ENCODE measurements at places on chromosomes 2 and 18.

DNA sequence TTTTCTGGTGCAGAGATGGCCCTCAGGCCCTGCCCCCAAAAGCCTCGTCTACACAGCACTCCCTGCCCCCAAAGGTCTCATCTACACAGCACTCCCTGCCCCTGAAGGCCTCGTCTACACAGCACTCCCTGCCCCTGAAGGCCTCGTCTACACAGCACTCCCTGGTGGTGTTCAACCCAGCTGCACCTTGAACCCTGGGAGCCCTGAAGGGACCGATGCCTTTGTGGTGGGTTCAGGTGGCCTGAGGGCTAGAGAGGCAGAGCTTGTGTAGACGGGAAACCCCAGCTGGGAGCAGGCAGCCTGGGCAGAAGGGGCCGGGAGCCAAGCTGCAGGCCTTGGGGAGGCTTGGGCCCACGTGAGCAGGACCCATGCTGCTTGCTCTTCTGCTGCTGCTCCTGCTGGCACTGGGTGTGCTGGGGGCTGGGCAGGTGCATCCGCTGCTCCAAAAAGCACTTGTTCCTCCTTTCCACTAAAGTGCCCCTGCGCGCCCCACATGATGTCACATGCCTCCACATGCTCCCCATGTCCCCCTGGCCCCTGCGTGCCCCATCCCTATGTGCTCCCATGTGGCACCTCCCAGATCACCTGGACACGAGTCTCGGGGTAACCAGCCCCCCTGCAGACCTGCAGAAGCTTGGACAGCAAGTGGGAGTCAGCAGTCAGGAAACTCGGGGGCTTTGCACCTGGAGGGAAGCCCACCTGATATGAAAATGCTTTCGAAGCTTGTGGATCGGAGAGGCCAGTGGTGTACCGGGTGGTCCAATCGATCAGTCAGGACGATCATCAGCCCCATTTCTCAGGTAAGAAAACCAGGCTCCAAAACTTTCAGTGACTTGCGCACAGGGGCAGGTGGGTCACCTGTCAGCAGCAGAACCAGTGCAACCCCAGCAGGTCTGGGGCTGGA, 94.9 kb upstream of the CTDP1 start:
- DNase-seq = peak; percentile 48

- DNase-seq = peak; percentile 74
These were observed 775 bp downstream of the RNF125 start for GRCh38 chr18:32019251-32019948.

GRCh38 chr2:219218217-219218731, 484 bp downstream of the ABCB6 start:
- DNase-seq = peak; percentile 83

DNA sequence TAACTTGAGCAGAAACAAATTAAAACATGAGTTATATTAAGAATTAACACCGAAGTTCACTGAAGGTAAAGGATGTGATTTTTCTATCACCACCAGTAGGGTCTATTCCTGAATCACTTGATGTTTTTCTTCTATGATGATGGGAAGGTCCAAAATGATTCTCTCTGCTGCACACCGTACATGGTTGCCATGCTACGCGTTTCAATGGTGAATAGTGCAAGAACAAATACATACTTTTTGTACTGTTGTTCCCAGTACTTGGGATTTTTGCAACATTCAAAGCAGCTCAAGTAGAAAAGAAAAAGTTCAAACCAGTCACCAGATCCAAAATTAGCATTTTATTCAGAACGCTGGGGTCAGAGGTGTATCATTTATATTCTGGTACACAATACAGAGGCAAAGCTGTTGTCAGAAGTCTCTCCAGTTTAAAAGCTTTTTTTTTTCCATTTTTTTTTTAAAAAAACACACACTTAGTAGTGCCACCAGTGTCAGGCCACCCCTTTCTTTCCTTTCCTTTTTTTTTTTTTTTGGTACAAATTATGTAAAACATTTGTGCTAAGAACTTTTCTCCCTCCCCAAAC, 226.2 kb downstream of the CDH2 start:
- DNase-seq = no peak

DNA sequence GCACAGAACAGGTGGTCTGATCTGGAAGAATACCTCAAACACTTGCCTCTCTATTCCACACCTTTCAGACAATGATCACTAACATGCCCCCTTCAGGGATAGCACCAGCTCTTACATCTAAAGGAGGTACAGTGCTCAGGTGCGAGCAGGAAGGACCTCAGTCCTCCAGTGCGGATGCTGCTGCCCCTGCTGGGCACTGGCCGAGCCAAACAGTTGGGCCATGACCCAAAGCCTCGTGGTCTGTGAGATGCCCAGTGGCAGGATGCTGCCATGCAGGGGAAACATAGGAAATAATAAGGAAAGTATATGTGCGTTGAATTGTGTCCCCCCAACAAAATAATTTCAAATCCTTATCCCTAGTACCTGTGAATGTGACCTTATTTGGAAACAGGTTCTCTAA, 243.7 kb downstream of the NDUFA10 start:
- DNase-seq = no peak
